CD4-positive, alpha-beta T cell treated with Interleukin-6 for 4 hours (primary cell): ENCODE measurements at places on chromosomes 7 and 10.

DNA sequence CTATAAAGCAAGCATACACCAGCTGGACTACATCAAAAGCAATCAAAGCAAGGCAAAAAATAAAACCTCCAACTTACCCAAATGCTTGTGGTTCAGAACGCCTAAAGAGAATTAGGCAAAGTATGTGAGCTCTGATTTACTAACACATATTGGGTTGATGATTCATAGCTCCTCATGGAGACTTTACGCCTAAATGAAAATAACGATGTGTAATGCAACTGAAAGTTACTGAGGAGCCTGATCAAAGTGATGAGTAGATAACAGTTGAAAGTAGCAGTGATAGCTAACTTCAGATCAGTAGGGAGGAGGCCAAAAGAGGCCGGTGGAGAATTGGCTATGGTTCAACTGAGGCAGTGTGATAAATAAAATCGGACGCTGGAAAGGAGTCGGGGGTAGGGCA lies 85.0 kb downstream of the MPP7 start:
- DNase-seq: peak; percentile 12

- DNase-seq: peak; percentile 79
Measured at GRCh38 chr10:119650692-119651513, at the start of gene BAG3. TSS of gene BAG3 (plus strand) at chr10:119651380. CDS start at chr10:119651676, 296 bp downstream.

GRCh38 chr10:7488418-7488829 lies 77.6 kb upstream of the SFMBT2 start:
- DNase-seq: no peak

DNA sequence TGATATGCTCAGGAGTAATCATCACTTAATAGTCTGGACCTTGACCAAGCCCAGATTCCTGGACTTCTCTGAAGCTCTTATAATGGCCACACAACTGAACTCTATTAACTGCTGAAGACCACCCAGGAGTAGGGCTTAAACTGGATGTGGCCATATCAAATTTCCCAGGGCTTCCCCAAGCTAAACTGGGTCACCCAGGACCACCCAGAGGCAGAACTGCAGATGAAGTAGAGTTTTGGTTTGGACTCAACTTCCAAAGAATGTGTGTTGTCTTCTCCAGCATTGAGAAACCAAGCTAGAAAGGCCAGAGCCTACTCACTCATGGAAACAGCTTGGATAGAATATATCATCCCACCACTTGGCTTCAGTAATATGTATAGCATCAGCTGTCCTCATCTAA lies 358.2 kb upstream of the MEOX2 start:
- DNase-seq: no peak

- no peak for DNase-seq
Measured at GRCh38 chr10:112536663-112537062, 89.6 kb downstream of the VTI1A start.
